Adrenal gland (tissue), 19 donors: ENCODE measurements at places on chromosomes 16 and 17. TPM values are rescaled to one million over a fixed set of nuclear protein-coding genes. Genes with fewer than 3 reads are reported as not detected.

Gene ARHGAP44
- total RNA-seq: 1.1 TPM

Gene GRB2
- 112 TPM for total RNA-seq

Gene SLC12A3
- total RNA-seq: not detected

Gene HEATR9
- total RNA-seq: not detected

Gene EEF2KMT
- total RNA-seq: 8.9 TPM

Gene NTN1
- 0.52 TPM for total RNA-seq

Gene SLC46A1
- 49.0 TPM for total RNA-seq

Gene FAHD1
- 82.0 TPM for total RNA-seq

GRCh38 chr16:5044011-5044540, 10.3 kb upstream of the NAGPA start:
- H3K4me3 ChIP-seq: no peak overlapping the region
- no peak overlapping the region for H3K27ac ChIP-seq
- no peak for DNase-seq
- H3K27me3 ChIP-seq: no peaks in the 10 kb centered on the region
- no peaks in the 10 kb centered on the region for H3K4me1 ChIP-seq

DNA sequence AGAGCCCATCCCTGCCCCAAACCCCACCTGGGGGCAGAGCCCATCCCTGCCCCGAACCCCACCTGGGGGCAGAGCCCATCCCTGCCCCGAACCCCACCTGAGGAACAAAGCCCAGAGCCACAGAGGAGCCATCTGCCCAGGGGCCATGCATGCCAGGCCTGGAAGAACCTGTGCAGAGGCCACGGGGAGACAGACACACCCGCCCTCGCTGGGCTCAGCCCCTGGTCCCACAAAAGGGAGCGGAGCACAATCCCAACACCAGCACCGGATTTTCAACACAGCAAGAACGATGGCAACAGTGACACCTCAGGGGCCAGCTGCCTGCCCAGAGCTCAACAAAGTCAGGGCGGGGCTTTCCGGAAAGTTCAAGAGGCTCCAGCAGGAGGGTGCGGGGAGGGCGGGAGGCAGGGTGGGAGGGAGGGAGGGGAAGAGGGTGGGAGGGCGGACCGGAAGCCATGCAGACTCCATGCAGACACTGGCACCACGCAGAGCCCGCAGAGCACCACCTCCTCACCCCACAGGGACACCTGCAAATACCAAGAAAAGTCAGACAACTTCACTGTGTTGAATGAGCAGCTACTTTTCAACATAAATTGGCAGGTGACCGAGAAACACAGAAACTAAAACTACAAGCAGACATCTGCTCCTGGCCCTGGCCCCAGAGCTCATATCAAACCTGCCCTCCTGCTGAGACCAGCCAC, 27.9 kb upstream of the C16orf95 start:
- no peaks in the 10 kb centered on the region for H3K36me3 ChIP-seq
- no peaks in the 10 kb centered on the region for H3K27me3 ChIP-seq
- H3K4me3 ChIP-seq: no peak overlapping the region
- H3K27ac ChIP-seq: peak overlapping the region; percentile 30
- no peaks in the 10 kb centered on the region for H3K4me1 ChIP-seq

GRCh38 chr17:62676952-62677596, 49.6 kb downstream of the MRC2 start:
- H3K27ac ChIP-seq: no peak overlapping the region
- H3K36me3 ChIP-seq: no peaks in the 10 kb centered on the region
- no peaks in the 10 kb centered on the region for H3K4me1 ChIP-seq
- H3K4me3 ChIP-seq: no peak overlapping the region

DNA sequence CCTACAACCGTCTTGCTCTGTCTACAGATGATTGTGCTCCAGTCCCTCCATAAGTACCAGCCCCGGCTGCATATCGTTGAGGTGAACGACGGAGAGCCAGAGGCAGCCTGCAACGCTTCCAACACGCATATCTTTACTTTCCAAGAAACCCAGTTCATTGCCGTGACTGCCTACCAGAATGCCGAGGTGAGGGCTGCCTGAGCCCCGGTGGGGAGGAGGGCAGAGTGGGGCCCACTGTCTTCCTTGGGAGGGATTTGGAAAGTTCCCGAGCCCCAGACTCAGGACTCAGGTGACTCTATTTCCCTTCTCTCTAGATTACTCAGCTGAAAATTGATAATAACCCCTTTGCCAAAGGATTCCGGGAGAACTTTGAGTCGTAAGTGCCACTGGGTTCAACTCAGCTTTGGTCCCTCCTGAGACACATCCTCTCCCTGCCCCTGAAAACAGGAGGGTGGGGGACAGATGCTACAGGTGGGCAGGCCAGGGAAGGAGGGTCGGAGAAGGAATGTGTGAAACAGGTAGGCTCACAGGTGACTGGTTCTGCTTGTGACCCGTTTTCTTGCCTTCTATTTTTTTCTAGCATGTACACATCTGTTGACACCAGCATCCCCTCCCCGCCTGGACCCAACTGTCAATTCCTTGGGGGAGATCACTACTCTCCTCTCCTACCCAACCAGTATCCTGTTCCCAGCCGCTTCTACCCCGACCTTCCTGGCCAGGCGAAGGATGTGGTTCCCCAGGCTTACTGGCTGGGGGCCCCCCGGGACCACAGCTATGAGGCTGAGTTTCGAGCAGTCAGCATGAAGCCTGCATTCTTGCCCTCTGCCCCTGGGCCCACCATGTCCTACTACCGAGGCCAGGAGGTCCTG, 11.4 kb downstream of the TBX21 start:
- H3K27ac ChIP-seq: no peak overlapping the region
- DNase-seq: no peak
- no peak overlapping the region for H3K4me3 ChIP-seq

DNA sequence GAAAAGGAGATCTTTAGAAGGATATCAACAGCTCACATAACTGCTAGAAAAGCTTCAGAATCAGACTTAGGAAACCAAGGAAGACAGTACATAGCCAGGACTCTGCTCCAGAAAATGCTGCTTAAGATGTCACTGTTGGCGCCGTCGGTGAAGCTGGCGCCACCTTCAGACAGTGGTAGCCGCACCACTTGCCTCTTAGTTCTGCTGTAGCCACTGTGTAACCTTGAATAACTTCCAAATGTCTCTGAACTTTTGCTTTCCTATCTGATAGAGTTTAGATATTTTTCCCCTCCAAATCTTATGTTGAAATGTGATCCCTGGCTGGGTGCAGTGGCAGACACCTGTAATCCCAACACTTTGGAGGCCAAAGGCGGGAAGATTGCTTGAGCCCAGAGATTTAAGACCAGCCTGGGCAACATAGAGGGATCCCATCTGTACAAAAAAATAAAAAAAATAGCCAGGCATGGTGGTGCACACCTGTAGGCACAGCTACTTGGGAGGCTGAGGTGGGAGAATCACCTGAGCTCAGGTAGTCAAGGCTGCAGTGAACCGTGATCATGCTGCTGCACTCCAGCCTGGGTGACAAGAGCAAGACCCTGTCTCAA, 6.3 kb upstream of the USP31 start:
- no peak overlapping the region for H3K4me3 ChIP-seq
- no peaks in the 10 kb centered on the region for H3K27me3 ChIP-seq
- no peaks in the 10 kb centered on the region for H3K36me3 ChIP-seq
- peak; percentile 30 for DNase-seq

- H3K4me3 ChIP-seq: no peak overlapping the region
- H3K27ac ChIP-seq: no peak overlapping the region
- peaks cover 7% of the 10 kb centered on the region for H3K4me1 ChIP-seq
- no peaks in the 10 kb centered on the region for H3K27me3 ChIP-seq
- no peaks in the 10 kb centered on the region for H3K36me3 ChIP-seq
- DNase-seq: no peak
These were observed 30.4 kb downstream of the SOCS3 start for GRCh38 chr17:78329263-78330059.

DNA sequence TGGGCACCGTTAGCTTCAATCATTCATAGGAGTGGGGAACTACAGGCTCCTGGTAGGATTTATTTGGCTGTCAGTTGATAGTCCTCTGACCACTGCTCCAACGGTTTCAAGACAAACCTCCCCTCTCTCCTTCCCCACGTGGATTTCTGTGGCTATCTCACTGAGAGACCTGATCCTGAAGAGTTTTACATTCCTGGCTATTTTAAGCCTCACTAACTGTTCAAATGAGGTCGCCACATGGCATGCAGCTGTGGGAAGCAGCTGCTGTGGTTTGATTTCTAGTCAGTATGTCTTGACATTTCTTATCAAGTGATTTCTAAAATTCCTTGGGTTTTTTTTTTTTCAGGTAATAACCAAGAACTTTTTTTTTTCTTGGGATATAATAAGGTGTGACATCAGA, 38.3 kb downstream of the CDK5R1 start:
- H3K4me3 ChIP-seq: no peak overlapping the region
- H3K4me1 ChIP-seq: peaks cover 5% of the 10 kb centered on the region
- no peaks in the 10 kb centered on the region for H3K27me3 ChIP-seq
- no peak overlapping the region for H3K27ac ChIP-seq
- no peaks in the 10 kb centered on the region for H3K36me3 ChIP-seq

DNA sequence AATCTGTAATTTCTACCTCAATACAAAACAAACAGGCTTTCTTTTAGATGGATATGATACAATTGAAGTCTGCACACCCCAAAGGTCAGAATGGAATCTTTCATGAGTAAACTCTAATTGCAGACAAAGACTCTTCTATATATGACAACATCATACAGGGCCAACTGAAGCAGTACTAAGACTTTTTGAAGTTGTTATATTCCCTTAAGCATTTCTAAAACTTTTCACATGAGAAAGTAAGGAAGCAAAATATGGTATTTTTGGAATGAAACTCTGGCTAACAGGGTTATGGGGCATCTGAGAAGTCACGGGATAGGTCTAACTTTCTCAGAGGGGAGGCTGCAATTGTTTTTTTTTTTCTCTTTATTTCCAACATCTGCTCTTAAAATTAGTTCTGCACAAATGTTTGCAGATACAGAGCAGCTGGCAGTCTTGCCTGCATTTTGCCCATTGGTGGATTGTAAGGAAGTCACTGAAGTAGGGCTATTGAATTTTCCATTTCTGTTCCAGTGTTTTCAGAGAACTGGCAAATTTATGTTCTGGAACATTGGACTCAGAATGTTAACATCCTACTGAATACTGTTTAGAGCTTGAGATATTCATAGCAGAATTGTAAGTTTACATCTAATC, 59.1 kb downstream of the SSH2 start:
- H3K27me3 ChIP-seq: no peaks in the 10 kb centered on the region
- no peaks in the 10 kb centered on the region for H3K36me3 ChIP-seq
- no peak overlapping the region for H3K27ac ChIP-seq
- H3K4me1 ChIP-seq: no peaks in the 10 kb centered on the region
- no peak for DNase-seq
- H3K4me3 ChIP-seq: no peak overlapping the region

GRCh38 chr17:37274461-37274860, 101.3 kb upstream of the C17orf78 start:
- no peaks in the 10 kb centered on the region for H3K27me3 ChIP-seq
- DNase-seq: no peak
- no peak overlapping the region for H3K27ac ChIP-seq
- H3K36me3 ChIP-seq: peaks cover 15% of the 10 kb centered on the region

GRCh38 chr17:20149251-20149650, 140.1 kb downstream of the SPECC1 start:
- no peaks in the 10 kb centered on the region for H3K27me3 ChIP-seq
- no peak overlapping the region for H3K27ac ChIP-seq
- no peak for DNase-seq

DNA sequence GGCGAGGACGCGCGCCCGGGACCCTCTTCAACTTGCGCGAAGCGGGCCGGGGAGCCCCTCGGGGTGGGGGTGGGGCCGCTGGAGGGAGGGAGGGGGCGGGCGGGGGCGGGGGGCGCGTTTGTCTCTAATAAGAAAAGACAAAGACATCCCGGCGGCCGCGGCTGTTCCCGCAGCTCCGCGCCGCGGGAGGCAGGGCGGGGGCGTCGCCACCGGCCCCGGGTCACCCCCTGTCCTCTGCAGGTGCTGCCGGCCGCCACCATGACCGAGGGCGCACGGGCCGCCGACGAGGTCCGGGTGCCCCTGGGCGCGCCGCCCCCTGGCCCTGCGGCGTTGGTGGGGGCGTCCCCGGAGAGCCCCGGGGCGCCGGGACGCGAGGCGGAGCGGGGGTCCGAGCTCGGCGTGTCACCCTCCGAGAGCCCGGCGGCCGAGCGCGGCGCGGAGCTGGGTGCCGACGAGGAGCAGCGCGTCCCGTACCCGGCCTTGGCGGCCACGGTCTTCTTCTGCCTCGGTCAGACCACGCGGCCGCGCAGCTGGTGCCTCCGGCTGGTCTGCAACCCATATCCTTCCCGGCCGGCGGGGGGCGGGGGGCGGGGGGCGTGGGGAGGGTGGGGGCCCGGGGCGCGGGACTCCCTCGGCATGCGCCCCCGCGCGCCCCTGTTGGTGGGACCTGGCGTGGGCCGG, 714 bp downstream of the CACNA1H start:
- H3K4me1 ChIP-seq: peaks cover 15% of the 10 kb centered on the region
- no peaks in the 10 kb centered on the region for H3K27me3 ChIP-seq
- H3K36me3 ChIP-seq: no peaks in the 10 kb centered on the region
- DNase-seq: no peak

DNA sequence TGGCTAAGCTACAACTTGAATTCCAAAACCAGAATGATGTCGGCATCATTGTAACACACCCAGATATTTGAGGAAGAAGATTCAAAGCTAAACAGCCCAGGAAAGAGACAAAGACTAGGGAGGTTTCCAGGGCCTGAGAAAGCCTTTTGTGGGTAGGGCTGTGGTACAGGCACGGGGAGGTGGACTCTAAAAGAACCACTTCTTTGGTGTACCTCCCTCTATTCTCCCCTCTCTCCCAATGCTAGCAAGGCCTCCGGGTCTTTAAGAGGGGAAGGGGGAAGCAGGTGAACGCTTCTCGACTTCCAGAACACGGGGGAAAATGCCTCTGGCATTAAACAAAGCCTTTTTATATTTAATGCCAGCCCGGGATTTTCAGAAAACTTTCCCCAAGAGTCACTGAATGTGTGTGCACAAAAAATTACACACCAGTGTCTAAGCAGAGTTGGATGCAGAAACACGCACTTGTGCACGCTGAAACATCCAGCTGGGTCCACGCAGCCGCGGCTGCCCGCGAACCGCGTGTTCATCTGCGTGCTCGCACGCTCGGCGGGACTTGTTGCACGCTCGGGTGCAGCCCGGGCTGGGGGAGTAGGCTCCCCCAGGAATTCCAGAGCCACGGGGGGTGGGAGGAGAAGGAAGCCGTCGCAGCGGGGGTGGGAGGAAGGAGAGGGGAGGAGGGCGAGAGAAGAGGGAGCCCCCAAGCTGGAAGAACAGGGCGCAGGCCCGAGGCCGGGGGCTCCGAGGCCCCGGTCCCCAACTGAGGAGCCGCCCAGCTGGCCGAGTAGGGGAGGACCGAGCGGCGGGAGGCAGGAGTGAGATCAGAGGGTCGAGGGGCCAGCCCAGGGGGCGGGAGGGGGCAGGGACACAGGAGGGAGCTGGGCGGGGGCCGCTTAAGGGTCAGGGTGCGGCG, 20.1 kb upstream of the ZNF423 start:
- H3K27ac ChIP-seq: no peak overlapping the region
- H3K4me1 ChIP-seq: no peaks in the 10 kb centered on the region
